ENCODE measurements at places on chromosomes 3 and 15.

DNA sequence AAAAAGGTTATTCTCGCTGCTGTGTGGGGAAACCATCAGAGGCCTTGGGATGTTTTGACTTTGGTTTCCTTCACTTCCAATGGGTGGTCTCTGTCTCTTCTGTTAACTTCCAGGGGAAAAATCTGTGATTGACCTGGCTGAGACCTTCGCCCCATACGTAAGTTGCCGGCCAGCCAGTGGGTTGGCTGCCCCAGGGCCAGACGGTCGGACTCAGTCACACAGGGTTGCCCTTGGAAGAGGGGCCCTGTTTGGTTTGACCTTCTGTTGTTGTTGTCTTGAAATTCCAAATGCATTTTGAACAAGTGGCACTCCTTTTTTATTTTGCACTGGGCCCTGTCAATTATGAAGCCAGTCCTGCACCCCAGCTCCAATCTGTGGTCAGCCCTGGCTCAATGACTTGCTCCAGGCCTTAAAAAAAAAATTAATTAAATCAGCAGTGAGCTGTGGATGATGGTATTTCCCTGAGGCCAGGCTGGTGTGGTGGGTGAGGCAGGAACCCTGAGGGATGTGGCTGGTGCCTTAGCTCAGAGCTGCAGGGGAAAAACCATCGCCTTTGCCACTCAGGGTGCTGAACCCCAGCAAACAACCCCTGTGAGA is 4.5 kb downstream of the FAM107A start:
- no peak for DNase-seq

DNA sequence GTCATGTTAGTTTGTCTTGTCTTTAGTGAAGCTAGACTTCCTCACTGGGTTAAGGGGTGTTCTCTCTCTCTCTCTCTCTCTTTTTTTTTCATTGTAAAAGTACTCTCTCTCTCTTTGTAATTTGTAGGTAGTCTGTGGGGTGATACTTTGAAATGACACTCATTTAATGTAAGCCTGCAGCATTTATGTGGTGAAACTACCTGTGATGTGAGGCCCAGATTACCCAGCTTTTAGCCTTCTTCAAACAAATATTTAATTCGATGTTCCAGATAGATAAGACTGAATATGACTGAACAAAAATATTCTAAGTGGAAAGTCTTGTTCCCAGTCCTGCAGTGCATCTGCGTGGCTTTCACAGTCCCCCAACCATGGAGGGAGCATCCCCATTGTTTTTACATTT is 49.7 kb downstream of the SQOR start:
- no peak for DNase-seq

GRCh38 chr3:40613306-40613705 is 88.5 kb downstream of the ZNF621 start:
- no peak for DNase-seq

DNA sequence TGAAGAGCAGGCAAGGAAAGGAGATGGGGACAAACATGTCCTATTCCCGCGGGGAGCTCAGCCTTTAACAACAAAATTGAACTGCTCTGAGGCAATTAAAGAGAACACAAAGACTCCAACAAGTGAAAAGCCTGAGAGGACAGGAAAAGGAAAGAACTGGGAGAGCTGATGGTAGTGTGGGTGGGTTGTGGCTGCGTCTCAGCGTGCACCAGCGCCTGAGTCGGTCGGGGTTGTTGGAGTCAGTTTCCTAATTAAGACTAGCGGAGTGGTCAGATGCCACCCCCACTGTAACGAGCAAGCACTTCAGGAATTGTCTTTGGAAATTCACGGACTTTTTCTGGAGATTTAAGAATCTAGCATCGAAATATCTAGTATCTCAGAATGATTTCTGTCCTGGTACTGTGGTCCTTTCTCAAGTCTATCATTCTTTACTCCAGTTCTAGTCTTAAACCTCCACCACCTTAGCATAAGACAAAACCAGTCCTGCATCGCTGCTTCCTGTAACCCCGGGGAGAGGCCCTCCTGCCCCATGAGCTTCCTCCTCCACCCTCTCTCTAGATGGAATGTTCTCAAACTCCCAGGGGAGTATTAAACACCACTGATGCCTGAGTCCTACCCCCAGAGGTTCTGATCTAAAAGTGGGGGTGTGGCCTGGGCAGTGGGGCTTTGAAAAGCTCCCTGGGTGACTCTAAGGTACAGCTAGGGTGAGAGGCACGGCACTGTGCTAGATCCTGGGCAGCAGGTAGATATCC is 104.0 kb downstream of the CYP19A1 start:
- DNase-seq, result no peak

DNA sequence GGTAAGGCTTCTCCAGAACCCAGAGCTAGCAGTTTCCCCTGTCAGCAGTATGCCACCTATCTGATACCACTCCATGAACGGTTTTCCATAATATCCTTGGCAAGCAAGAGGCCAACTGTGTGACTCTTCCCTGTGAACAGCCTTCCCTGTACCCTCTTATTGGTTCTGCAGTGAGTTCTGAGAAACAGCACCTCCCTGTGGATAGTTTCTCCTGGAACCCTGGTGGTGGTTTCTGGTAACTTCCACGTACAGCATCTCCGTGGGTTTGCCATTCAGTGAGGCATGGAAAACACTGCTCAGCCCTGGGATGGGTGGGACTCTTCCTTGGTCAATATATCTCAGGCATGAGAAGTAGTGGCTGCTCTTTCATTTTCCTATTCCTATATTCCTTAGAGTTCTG is 19.4 kb upstream of the SERPINI2 start:
- no peak for DNase-seq

DNA sequence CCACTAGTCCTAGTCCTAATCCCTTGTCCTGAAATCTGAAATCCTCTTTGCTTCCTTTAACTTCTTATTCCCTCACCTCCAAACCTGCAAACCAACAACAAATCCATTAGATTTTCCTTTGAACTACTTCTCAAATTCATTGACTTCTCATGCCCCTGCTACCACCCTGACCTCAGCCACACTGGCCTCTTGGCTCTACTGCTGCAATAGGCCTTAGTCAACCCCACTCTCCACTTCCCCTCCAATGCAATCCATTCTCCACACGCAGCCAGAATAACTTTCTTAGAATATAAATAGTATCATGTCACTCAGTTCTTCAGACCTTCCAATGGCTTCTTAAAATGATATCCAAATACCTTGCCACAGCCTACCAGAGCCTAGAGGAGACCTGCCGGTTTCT is 131.1 kb upstream of the GADL1 start:
- DNase-seq, result no peak

- no peak for DNase-seq
Observed at GRCh38 chr3:115399750-115400149, 223.6 kb upstream of the GAP43 start.

DNA sequence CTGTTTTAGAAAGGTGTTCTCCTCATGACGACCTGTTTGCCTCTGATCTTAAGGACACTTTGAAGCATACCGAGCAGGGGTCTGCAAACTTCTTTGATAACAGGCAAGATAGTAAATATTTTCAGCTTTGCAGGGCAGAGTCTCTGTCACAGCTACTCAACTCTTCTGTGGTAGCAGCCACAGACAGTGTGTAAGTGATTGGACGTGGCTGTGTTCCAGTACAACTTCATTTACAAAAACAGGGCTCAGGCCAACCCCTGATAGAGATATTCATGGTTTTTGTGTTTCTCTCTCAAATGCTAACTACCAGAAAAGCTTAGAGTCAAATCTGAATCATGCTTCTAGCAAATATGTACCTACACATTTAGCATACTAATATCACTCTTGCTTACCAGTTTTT is 51.5 kb downstream of the TGFBR2 start:
- no peak for DNase-seq

DNA sequence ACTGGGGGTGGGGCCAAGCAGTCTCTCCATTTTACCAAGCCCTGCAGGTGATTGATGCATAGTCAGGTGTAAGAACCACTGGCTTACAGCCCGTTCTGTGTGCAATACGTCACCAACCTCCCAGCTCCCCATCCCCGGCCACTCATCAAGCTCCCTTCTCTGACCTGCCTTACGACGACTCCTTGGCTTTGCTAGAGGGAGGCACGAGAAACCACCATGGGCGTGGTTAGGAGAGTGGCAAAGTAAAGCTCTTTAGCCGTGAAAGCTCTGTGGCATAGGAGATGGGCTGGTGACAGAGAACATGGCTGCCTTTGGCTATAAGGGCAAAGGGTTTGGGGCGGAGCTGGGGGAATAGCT is 109.1 kb downstream of the BDH1 start:
- DNase-seq, result no peak

DNA sequence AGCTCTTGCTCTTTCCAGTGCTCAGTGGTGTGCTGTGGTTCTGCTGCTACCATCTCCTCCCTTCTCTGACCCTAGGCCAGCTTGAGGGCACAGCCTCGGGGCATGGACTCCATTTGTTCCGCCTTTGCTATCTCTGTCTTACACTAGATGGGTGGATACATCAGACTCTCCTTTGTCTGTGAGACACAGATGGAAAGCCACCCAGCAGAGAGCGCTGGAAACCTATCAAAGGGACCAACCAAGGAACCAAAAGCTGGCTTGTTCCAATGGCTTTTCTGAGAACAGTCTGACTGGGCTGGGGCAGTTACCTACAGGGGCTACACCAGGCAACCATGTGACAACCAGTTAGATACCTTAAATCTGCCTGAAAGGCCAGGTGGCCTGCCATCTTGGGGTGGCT is 63.8 kb downstream of the NPTN start:
- no peak for DNase-seq

DNA sequence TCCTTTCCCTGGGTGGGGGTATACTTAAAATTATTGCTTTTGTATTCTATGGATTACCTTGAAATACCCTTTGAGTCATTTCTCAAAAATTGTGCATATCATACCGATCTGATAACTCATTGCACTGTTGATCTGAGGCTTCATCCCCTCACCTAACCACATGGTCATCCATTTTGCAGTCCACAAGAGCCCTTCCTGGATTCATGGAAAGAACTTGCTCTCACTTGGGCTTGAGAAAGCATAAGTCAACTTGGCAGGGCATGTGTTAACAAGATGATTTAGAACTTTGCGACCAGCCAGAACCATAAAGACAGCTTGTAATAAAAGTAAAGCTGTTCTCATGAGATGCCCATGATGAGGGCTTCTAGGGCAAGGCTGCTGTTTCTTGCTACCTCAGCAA is 22.2 kb downstream of the MME start:
- DNase-seq, result no peak

DNA sequence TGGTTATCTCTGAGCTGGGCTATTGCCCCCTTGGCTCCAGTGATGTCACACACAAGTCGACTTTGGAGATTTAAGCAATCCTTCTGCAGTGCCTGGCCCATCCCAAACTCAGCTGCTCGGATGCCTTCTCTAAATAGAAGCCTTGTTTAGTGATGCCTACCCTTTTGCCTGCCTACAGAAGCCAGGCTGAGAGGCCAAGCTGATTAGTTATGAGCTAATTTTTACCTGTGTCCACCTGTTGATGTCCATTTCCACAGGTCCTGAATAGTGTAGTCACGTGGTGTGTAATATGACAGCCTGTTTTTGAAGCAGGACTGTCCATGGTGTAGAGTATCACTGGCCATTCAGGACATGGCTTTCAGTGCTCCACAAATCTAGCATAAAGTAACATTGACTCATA is 45.5 kb downstream of the SSUH2 start:
- no peak for DNase-seq

- DNase-seq, result no peak
Observed at GRCh38 chr3:62281726-62282125, 91.6 kb downstream of the FEZF2 start.

DNA sequence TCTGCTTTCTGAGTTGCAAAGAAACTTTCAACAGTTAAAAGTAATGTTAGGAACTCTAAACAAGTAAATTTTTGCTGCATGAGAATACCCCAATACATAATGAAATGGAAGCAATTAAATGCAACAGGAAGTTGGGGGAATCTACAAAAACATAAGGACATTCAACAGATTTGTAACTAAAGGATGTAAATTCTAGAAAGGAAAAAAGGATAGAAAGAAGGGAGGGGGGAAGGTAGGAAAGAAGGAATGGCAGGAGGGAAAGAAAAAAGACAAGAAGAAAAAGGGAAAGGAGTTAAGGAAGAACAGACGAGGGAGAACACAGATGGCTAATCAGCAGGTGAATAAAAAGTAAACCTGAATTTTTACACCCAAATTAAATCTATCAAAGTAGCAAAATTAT is 22.3 kb upstream of the ANP32A start:
- DNase-seq, result no peak

GRCh38 chr3:64063207-64063982 is 40.1 kb upstream of the PSMD6 start:
- no peak for DNase-seq

DNA sequence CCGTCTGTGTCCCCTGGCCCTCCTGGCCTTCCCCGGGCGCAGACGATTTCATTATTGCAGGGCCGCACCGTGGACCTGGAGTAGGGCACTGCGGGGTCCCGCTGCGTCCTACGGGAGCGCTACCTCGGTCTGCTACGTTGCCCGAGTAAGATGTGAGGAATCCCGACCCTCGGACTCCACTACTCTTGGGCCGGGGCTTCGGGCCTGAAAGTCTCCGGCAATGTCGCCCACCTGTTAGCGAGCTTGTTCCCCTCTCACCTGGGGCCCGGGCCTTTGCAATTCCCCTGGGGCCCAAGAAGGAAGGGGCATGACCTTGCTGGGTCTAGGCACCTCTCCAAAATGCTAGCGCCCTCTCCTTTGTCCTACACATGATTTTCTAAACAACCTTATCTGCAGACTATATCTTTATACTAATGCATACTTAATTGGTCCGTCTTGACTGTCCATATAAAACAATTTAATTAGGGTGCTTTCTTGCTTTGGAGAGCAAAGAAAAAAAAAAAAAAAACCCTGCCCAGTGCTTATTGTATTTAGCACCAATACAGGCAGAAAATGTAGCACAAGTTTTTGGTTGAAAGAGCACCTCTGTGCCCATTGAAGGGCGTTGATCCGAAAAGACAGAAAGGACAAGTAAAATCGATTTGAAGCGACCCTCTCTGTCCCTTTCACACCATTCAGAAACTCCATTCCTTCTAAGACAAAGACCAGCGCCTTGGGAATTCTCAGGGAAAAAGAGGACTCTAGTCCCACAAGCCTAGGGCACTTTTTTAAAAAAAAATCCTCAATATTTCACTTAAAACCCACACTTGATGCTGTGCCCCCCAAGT is 7.0 kb upstream of the NR2F2 start:
- DNase-seq, result no peak

- DNase-seq, result no peak
Observed at GRCh38 chr15:38438031-38438986, 15.6 kb upstream of the FAM98B start.

DNA sequence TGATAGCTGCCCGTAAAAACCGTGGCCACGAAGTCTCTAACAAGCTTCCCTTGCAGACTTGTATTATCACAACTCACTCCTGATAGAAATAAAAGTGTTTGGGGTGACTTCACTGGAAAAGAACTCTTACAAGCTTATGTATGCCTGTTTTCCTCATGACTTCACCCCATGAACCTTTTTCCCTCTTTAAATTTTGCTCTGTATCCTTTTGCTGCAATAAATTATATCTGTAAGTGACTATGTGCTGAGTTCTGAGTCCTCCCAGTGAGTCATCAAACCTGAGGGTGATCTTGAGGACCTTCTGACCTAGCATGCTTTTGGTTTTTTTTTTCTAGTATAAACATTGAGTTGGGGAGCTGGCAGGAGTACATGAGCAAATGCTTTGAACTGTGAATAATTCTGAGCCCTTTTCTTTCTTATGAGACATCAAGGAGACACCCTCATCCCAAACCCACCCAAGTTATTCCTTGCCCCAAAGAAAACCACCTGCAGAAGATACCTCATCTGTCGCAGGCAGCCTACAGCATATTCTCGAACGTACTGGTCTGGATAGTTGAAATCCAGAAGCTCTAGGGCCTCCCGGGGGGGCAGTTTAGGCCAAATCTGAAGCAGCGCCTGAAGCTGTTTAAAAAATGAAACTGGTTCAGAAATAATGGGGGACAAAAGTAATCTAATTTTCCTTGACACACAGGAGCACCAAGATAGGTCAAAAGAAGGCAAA is 85.9 kb downstream of the FAIM start:
- DNase-seq, result no peak

- no peak for DNase-seq
Observed at GRCh38 chr15:35358824-35359223, 187.1 kb downstream of the DPH6 start.

All from central memory CD8-positive, alpha-beta T cell (primary cell).